ENCODE measurements at places on chromosomes 5 and 9. TPM values are rescaled to one million over a fixed set of nuclear protein-coding genes. Genes with fewer than 3 reads are reported as not detected.

DNA sequence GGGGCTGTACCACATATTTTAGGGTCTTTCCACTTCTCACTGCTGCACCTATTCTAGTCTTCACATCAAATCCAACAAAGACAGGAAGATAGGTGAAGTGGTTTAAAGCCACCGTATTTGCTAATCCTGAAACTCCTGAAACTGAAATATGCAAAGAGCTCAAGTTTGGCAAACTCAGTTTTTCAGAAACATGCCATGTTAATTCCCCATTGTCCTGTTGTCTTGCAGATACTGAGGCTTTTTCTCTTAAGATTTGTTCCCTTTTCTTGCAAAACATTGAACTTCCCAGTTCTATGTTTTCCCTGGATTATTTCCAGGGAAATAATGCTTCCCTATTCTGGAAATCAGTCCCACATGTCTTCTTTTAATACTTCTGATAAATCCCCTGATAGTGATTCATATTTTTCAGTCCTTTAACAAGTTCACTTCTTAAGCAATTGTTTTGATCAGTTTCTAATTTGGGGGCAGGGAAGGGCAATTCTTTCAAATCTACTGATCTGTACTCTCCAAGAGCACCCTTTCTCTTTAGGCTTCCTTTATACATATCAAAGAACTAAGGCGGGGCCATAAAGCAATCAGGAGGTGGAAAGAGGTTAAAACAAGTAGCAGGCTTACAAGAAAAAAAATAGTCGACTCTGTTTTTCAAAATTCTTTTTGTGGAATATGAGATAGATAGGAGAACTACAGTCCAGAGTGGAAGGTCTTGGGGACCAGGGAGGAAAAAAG lies 648.5 kb downstream of the BNC2 start:
- no peaks in the 10 kb centered on the region for H3K27me3 ChIP-seq
- no peak for DNase-seq
- no peak overlapping the region for H3K4me3 ChIP-seq
- no peak overlapping the region for H3K27ac ChIP-seq
- H3K36me3 ChIP-seq: no peaks in the 10 kb centered on the region

GRCh38 chr5:118989816-118990215 lies 1.5 kb upstream of the DTWD2 start:
- H3K36me3 ChIP-seq: no peaks in the 10 kb centered on the region
- DNase-seq: no peak
- no peaks in the 10 kb centered on the region for H3K27me3 ChIP-seq
- H3K4me3 ChIP-seq: no peak overlapping the region
- H3K27ac ChIP-seq: no peak overlapping the region

PCA3 gene
- total RNA-seq: not detected

- no peaks in the 10 kb centered on the region for H3K27me3 ChIP-seq
- H3K4me1 ChIP-seq: peaks cover under 1% of the 10 kb centered on the region
- DNase-seq: no peak
- peaks cover 88% of the 10 kb centered on the region for H3K36me3 ChIP-seq
- no peak overlapping the region for H3K27ac ChIP-seq
Observed at GRCh38 chr9:406886-407654, 192.4 kb downstream of the DOCK8 start.

ZNF366 gene
- not detected for total RNA-seq

All from activated CD4-positive, alpha-beta memory T cell treated with anti-CD3 and anti-CD28 coated beads, Interleukin-2, amount 10 ng/mL, durations not matched to agents 7 days and 5 days (primary cell).